ENCODE measurements at places on chromosomes 11 and 22. TPM values are rescaled to one million over a fixed set of nuclear protein-coding genes. Genes with fewer than 3 reads are reported as not detected.

- no peak for DNase-seq
Observed at GRCh38 chr11:4919250-4919649, at the start of gene OR51G2. TSS of gene OR51G2 (minus strand) at chr11:4919350. CDS start at chr11:4915663, 3,687 bp downstream.

- no peak for DNase-seq
Observed at GRCh38 chr11:129592191-129592590, 216.5 kb downstream of the BARX2 start.

GRCh38 chr11:10719616-10720015 lies 26.1 kb upstream of the IRAG1 start:
- DNase-seq, result no peak

DNA sequence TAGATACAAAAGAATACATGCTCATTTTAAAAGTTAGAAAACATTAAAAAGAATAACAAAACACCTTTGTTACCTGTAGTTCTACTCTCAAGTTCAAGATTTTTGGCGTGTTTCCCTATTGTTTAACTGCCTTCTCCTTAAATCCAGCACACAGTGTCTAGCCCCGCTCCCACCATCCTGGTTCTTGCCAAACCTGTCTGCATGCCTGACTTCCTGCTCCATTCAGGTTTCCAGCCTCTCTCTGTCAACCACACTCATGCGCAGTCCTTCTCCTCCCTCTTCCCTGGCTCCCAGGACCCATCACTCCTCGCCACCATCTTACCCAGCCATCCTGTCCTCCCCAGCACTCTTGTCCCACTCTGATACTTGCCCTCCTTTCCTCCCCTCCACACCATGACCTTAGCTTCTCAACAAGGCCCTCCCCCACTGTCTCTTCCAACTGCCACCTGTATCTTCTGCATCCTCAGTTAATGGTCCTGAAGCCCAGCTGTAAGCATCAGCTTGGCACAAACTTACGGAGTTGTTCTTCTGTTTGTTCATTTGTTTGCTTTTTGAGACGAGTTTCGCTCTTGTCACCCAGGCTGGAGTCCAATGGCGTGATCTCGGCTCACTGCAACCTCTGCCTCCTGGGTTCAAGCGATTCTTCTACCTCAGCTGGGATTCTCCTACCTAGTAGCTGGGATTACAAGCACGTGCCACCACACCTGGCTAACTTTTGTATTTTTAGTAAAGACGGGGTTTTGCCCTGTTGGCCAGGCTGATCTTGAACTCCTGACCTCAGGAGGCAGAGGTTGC lies 7.5 kb upstream of the MYH9 start:
- DNase-seq, result no peak

GRCh38 chr22:48444320-48445112 lies 1383.2 kb downstream of the BRD1 start:
- no peak for DNase-seq

GRCh38 chr11:32171445-32171844 lies 80.6 kb downstream of the RCN1 start:
- DNase-seq, result no peak

GRCh38 chr22:37503850-37504249 lies 15.4 kb downstream of the CARD10 start:
- DNase-seq, result no peak

DNA sequence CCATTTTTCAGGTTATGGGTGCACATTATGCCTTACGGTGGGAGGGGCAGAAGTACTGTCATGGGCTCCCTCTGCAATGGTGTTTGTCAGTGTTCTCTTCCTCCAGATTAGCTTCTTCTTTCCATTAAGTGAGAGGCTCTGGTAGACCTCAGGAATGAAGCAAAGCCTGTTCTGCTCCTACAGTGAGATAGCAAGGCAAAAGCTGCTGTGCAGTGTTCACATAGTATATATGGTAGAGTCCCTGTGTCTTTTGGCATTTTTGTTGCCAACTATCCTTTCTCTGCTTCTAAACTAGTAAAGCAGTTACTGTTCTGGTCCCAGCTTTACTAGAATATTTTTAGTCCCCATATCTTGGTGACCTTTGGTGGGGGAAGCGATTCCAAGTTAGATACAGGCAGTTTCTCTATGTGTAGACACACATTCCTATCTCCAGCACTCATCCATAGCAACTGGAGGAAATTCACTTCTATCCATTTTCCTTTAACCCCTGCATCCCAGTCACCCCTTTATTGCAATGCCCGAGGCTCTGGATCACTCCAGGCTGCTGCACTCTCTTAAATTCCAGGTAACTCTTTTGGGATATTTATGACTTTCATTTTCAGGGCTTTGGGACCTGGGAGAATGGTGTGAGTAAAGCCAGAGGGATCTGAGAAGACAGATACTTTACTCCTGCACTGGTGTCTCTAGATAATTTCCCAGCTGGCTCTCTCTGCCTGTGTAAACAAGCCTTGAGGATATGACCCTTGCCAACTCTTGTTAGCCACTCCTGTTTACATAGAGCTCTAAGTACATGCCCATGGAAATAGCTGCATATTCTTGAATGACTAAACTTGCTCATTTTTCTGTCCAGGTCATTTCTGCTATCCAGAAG lies 3.9 kb upstream of the TRIM34 start:
- no peak for DNase-seq

GRCh38 chr11:45624095-45624494 lies 41.3 kb downstream of the CHST1 start:
- no peak for DNase-seq

- no peak for DNase-seq
Observed at GRCh38 chr22:25900880-25901279, 158.9 kb downstream of the MYO18B start.

GRCh38 chr11:119616586-119617339 lies 112.2 kb downstream of the NECTIN1 start:
- DNase-seq, result no peak

- peak; percentile 55 for DNase-seq
Observed at GRCh38 chr11:32809313-32809712, 14.9 kb upstream of the CCDC73 start.

DNA sequence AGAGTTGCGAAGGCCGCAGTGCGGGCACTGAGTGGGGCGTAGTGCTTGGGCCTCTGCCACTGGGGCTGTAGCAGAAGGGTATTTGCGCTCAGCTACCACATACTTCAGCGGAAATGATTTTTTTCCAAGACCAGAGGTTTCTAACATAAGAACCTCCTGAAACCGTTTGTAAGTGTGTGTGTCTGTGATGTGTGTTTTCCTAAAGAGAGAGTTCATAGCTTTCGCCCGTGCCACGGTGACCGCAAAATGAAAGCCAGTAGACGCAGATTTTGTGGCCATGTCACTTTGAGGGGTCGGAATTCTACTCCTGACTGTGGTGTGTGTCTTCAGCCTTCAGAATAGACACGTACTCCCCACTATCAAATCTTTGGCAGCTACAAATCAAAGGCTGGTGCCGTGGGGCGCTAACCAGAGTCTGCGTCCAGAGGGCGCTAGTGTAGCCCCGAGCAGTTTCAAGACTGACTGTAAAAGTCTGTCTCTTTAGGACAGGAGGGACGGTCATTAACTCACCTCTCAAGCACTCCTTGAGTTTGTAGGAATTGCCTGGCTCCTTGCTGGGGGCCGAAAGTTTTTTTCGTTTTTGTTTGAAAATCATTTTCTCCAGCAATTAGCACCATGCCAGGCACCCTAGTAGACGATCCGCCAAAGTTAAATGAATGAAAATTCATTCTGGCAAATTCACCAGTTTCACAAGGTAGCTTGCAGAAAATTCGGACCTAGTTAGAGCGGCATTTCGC lies 2.5 kb upstream of the CALCA start:
- peak; percentile 72 for DNase-seq

- DNase-seq, result peak; percentile 51
Observed at GRCh38 chr22:38316364-38317121, 690 bp downstream of the CSNK1E start.

DNA sequence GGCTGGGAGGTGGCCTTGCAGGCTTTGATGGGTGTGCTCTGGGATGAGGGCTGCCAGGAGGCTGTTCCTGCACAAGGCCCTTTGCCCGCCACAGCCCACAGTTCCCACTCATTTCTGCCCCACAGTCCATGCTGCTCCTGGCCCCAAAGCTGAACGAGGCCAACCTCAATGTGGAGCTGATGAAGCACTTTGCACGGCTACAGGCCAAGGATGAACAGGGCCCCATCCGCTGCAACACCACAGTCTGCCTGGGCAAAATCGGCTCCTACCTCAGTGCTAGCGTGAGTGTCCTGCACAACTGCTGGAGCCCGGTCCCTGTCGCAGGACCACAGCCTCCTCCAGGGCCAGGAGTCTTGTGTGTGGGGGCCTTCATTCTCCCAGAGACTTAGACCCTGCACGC lies 10.2 kb downstream of the SCYL1 start:
- DNase-seq, result no peak

DNA sequence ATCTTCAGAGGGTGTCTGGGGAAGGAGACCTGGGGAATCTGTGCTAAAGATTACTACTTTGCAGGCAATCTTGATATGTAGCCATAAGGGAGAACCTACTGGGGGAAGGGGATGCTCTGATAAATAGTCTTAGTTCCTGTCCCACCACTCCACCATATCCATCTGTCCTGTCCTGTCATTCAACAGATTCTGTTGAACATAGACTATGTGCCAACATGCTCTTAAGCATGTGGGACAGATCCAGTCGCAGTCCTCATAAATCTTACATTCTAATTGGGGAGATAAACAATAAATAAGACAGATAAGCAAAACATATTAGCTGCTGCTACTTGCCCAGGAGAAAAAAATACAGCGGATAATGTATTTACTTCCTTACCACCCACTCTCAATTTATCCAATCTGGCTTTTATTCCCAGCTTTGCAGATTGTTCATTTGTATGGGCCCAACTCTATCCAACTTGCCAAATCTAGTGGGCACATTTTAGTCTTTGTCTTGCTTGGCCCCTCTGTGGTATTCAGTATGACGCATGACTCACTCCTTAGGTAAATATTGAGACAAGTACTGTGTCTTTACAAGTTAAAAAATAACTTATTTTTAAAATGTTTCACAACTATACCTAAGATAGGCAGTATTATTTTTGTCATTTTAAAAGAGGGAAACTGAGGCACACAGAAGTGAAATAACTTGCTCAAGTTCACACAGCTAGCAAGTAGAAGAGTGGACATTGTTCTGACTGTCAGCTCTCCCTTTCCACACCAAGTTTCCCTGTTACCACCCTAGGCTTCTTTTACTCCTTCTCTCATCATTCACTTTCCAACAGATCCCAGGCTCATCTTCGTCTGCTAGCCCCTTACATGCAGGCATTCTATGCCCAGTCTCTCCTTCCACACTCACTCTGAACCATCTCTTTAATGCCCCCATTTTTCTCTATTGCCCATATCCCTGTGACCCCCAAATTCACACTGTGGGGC lies 133.6 kb upstream of the SESN3 start:
- DNase-seq, result no peak

GRCh38 chr22:23233752-23234408 lies 53.6 kb downstream of the BCR start:
- peak; percentile 67 for DNase-seq

- DNase-seq, result no peak
Observed at GRCh38 chr22:22157348-22157725, 87.2 kb upstream of the VPREB1 start.

GRCh38 chr22:43733138-43733537 lies 79.0 kb downstream of the EFCAB6 start:
- DNase-seq, result no peak

GRCh38 chr11:72083414-72083813 lies 2.8 kb downstream of the LRRC51 start:
- DNase-seq, result no peak

GRCh38 chr11:104672897-104673296 lies 225.4 kb downstream of the CASP12 start:
- no peak for DNase-seq

DNA sequence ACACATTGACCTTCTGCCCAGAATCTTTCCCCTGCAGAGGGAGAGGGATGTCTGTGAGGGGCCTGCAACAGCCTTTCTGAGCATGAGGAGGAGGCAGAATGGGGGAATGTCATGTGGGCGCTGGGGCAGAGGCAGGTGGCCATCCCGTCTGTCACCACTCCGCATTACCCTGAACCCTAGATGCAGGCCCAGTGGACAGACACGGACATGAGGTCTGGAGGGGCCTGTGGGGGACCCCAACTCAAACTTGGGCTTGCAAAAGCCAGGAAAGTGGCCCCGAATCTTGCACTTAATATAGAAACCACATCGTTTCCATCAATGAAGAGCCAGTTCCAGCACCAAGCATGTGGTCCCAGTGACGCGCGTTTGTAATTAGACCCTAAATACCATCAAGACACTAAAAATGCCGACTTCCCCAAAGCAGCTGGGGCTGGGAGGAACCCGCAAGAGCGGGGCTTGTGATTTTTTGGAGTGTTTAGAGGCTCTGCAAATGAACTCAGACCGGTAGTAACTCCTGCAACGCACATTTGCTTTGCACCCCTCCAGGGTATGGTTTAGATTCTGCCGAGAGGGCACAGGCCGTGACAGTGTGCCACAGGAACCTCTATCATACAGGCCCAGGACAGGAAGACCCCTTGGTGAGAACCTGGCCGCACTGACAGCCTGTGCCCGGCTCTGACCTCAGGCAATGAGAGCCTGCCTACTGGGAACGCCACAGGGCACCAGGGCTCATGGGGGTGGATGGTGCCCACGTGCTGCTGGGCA lies 109.3 kb downstream of the CTTN start:
- no peak for DNase-seq

DNA sequence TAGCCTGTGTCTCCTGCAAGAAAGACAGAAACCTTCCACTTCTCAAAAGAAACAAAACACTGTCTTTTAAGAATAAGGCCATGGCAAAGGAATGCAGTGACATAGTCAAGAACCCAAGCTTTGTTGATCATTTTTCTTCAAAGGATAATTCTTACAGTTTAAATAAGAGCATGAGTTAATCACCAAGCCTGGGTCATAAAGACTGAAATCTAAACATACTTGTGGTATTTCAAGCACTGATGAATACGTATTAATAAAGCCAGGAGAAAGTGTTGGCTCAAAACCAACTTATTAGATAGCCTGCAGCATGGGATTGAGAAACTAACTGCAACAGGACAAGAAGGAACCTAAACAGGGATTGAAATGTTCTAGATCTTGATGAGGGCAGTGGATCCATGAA lies 143.3 kb upstream of the MTNR1B start:
- no peak for DNase-seq

The MS4A12 gene
- not detected for total RNA-seq

The NAALAD2 gene
- total RNA-seq, result not detected

The OR2D2 gene
- not detected for total RNA-seq

The EPS8L2 gene
- total RNA-seq, result 13.3 TPM

The GRIK4 gene
- total RNA-seq, result 0.43 TPM

The PGM2L1 gene
- total RNA-seq, result 10.3 TPM

The ISX gene
- total RNA-seq, result not detected

The SERPINH1 gene
- total RNA-seq, result 19.4 TPM

The MTCH2 gene
- 154 TPM for total RNA-seq

The ALKBH8 gene
- 19.8 TPM for total RNA-seq

The TBX10 gene
- total RNA-seq, result not detected

The BLID gene
- total RNA-seq, result not detected

Data from activated naive CD8-positive, alpha-beta T cell treated with anti-CD3 and anti-CD28 coated beads for 36 hours (primary cell).